ENCODE measurements at places on chromosomes 12 and 14. TPM values are rescaled to one million over a fixed set of nuclear protein-coding genes. Genes with fewer than 3 reads are reported as not detected.

NEUROD4 gene
- total RNA-seq: not detected

LBHD2 gene
- total RNA-seq: not detected

STYX gene
- total RNA-seq: 15.9 TPM

PMCH gene
- total RNA-seq: 0.59 TPM

EXOC3L4 gene
- not detected for total RNA-seq

ADAMTS20 gene
- not detected for total RNA-seq

STAT6 gene
- total RNA-seq: 209 TPM

CPNE6 gene
- total RNA-seq: not detected

ATP5MC2 gene
- total RNA-seq: 378 TPM

DNA sequence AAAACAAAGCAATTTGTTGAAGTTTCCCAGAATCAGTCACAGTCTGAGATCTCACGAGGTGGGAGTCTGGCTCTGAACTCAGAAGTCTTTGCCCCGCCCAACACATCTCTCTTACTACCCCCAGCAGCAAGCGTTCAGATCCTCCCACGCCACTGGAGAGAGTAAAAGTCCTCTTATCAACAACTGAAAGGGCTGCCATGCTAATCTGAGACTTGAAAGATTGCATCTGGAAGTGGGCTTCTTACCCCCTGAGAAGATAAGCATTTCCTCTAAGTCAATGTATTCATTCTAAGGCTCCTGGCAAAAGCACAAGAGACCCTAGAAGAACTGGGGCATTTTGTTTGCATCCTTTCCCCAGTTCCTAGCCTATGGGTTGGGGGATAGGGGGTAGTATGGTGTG, 34.1 kb upstream of the STON2 start:
- H3K27me3 ChIP-seq: peaks cover 62% of the 10 kb centered on the region
- peaks cover 12% of the 10 kb centered on the region for H3K4me1 ChIP-seq
- H3K4me3 ChIP-seq: no peak overlapping the region
- no peak for DNase-seq

DNA sequence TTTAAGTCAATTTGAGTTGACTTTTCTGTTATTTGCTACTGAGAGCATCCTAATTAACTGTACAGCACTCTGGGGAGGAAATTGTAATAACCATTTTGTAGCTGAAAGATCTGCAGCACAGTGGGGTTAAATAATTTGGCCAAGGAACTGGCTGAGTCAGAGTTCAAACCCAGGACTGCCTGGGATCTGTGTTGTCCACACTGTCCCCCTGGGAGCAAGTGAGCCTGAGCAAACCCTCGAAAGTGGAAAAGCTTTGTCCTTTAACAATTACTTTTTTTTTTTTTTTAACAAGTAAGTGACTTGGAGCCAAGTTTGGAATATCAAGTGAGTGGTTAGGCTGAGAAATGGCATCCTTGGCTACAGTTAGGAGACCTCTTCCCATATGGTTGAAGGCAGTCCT, 247.2 kb upstream of the CCDC196 start:
- no peak overlapping the region for H3K27ac ChIP-seq
- H3K4me1 ChIP-seq: no peaks in the 10 kb centered on the region
- no peak overlapping the region for H3K4me3 ChIP-seq
- no peak for DNase-seq
- peaks cover 13% of the 10 kb centered on the region for H3K27me3 ChIP-seq

GRCh38 chr14:79586416-79586815, 624.9 kb downstream of the DIO2 start:
- H3K27me3 ChIP-seq: no peaks in the 10 kb centered on the region
- no peaks in the 10 kb centered on the region for H3K4me1 ChIP-seq
- no peak overlapping the region for H3K27ac ChIP-seq

DNA sequence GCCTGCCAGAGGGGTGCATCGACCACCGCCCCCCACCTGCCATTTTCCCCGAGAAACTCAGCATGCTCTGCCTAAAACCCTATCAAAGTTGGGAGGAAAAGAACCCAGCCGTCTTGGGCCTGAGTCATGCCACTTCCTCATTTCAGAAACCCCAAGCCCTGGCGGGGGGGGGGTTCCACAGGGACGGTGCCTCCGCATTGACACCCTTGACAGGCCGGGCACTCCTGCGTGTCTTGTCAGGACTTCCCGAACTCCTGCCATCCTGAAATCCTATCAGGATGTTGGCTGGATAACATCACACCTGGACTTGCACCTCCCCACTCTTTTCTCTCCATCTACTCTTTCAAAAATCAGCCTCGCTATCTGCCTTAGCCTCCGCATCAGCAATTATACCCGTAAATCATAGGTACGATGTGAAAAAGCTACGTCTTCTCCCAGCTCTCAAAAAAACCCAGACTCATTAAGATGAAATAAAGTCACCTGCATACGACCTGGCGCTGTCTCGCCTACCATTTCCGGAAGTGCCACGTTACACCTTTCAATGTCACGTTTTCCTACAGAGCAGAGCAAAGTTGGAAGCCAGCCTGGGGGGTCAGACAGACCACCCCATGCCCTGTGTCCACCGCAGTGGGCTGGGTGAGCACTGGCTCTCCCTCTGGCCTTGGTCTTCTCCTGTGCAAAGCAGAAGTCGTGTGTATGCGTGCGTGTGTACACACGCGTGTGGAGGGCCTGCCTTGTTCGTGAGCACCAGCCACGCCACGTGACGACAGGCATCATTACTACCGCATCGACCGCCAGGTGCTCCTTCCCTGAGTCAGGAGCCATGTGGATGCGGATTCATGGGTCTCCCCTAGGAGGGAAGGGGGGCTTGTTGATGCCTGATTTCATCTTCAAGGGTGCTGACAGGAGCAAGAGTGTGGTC, 96.7 kb downstream of the RFLNA start:
- peak; percentile 59 for DNase-seq
- peak overlapping the region; percentile 70 for H3K27ac ChIP-seq
- no peak overlapping the region for H3K4me3 ChIP-seq
- H3K36me3 ChIP-seq: peaks cover 3% of the 10 kb centered on the region

DNA sequence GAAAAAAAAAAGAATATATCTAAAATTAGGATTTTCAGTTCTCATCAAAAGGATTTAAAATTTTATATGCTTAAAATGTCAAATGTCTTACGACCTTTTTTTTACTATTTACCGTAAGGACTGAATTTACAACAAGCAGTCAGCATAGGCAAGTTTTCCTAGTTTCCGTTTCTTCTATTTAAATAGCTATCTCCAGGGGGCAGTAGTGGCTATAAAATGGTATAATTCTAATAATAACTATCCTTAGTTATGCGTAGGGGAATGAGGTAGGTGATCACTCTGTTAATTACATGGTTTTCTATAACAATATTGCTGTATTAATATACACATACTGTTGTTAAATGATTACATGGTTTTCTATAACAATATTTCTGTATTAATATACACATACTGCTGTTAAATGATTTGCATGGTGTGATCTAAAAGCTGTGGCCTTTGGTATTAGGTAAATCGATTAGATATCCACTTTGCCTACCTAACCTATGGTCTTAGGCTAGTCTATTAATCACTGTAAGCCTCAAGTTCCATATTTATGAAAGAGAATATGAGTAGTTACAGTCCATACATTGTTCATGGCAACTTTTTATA, 217.7 kb upstream of the PDZRN4 start:
- DNase-seq: no peak
- H3K27me3 ChIP-seq: no peaks in the 10 kb centered on the region
- no peak overlapping the region for H3K4me3 ChIP-seq
- H3K36me3 ChIP-seq: no peaks in the 10 kb centered on the region
- H3K27ac ChIP-seq: no peak overlapping the region

DNA sequence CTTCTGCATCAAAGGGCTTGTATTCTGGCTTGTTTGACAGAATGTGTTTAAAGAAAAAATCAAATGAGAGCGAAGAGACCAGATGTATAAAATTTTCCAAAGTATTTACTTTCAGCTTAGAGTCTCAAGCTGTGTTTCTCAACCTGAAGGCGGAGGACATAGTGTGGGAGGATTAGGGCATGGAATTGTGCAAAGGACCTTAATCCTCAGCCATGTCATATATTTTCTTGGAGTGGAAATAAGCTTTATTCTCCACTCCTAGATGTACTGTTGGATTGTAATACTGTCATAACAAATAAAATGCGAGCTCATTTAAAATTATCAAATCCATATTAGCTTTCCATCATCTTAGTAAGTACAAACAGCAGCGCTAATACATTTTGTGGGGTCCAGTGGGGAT, 154.0 kb downstream of the PAH start:
- H3K4me1 ChIP-seq: no peaks in the 10 kb centered on the region
- no peak for DNase-seq
- no peaks in the 10 kb centered on the region for H3K27me3 ChIP-seq
- no peak overlapping the region for H3K27ac ChIP-seq
- H3K4me3 ChIP-seq: no peak overlapping the region
- no peaks in the 10 kb centered on the region for H3K36me3 ChIP-seq

DNA sequence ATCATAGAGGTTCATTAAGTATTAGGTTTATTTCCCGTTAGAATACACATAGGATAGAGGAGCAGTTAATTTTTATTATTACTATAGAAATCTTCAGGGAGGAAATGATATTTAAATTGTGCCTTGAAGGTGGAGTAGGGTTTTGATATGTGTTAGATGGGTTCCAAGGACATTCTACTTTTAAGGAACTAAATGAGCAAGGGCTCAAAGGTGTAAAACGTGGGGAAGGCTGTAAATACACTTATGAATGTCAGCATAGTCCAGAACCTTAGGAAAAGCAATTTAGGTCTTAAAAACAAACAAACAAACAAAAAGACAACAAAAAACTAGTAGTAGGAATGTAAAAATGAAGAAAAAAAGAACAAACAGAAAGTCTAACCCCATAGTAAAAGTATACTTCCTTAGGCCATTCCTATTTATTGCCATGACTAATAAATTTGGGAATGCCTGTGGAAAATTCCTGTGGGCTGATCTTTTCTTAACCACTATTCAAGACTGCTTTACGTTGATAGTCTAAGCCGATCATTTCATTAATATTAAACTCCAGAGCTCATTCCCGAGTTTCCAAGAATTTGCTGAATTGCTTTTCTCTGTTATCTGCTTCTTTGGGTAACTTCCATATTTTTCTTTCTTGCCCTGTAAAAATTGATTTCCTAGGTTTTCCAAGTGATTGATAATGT, 180.3 kb downstream of the RAD51B start:
- no peaks in the 10 kb centered on the region for H3K27me3 ChIP-seq
- H3K36me3 ChIP-seq: peaks cover 1% of the 10 kb centered on the region
- no peaks in the 10 kb centered on the region for H3K4me1 ChIP-seq
- DNase-seq: no peak
- no peak overlapping the region for H3K27ac ChIP-seq

DNA sequence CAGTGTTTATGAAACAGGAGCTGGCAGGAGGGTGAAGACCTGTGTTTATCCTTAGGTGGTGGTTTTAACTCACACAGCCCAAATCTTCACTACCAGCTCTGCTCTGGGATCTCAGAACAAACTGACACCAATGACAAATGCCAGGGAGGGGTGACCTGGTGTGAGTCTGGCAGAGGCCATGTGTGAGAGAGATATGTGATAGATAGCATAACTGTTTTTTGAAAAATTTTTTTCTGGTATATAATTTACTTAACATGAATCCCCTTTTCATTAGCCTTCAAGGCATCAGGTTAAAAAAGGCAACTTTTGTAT, 51.5 kb downstream of the SLC38A4 start:
- H3K27ac ChIP-seq: no peak overlapping the region
- no peak overlapping the region for H3K4me3 ChIP-seq
- no peaks in the 10 kb centered on the region for H3K27me3 ChIP-seq
- H3K4me1 ChIP-seq: no peaks in the 10 kb centered on the region
- no peak for DNase-seq

DNA sequence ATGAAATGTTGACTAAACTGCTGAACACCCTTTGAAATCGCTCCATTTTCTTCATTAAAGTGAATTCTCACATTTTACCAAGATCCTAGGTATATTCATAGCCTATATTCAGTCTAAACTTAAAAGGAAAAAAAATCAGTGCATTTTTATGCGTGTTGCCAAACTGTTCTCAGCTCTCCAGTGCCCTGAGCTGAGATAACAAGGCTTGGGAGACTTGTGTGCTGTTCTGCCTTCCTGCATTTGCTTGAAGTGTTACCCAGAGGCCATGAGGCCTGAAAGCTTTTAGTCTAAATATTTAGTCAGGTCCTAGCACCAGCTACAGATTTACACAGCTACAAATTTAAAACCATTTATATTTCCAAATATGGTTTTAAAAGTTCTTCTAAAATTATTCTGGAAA, 8.6 kb upstream of the PALS1 start:
- H3K36me3 ChIP-seq: no peaks in the 10 kb centered on the region
- H3K27ac ChIP-seq: no peak overlapping the region
- no peak overlapping the region for H3K4me3 ChIP-seq

- peaks cover 9% of the 10 kb centered on the region for H3K27me3 ChIP-seq
- no peak for DNase-seq
- peaks cover 2% of the 10 kb centered on the region for H3K36me3 ChIP-seq
- no peak overlapping the region for H3K27ac ChIP-seq
- no peak overlapping the region for H3K4me3 ChIP-seq
Observed at GRCh38 chr12:21962236-21962635, 21.0 kb upstream of the ABCC9 start.

DNA sequence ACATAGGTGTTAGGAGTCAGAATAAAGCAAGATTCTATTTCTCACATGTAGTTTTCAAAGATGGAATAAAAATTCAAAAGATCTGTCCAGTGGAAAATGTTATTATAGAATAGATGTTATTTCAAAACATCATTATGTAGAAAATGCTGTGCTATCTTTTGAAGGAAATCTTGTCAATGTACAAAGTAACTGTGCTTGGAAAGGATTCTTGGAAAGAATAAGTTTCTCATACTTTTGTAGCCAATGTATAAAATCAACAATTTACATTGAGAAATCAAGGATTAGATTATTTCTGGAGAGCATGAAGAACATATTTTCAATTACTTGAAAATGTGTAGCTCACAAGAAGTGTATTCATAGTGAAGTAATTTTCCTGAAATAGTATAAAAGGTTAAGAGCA, 532.5 kb upstream of the MGAT4C start:
- H3K36me3 ChIP-seq: no peaks in the 10 kb centered on the region
- no peaks in the 10 kb centered on the region for H3K27me3 ChIP-seq
- no peaks in the 10 kb centered on the region for H3K4me1 ChIP-seq
- no peak for DNase-seq
- H3K4me3 ChIP-seq: no peak overlapping the region

DNA sequence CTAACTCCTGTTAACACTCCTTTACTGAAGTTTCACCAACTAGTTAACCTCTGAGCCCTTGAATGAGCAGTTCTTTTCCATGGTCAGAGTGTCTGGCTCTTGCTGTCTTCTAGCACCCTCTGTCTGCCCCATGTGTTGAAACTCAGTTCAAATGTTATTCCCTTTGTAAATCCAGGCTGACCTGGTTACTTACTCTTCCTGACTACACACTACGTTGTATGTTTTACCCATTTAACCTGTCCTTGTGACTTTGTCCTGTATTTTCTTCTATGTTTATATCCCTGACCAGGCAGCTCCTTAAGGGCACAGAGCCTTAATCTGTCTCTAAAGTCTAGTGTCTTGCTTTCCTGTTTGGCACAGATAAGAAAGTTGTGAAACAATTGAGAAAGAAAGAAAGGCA, 389.0 kb upstream of the RPL10L start:
- no peak for DNase-seq
- H3K27me3 ChIP-seq: no peaks in the 10 kb centered on the region
- no peaks in the 10 kb centered on the region for H3K4me1 ChIP-seq
- H3K4me3 ChIP-seq: no peak overlapping the region

Measured in activated CD4-positive, alpha-beta memory T cell treated with anti-CD3 and anti-CD28 coated beads for 36 hours (primary cell).